ENCODE measurements at places on chromosomes 11 and 22.

DNA sequence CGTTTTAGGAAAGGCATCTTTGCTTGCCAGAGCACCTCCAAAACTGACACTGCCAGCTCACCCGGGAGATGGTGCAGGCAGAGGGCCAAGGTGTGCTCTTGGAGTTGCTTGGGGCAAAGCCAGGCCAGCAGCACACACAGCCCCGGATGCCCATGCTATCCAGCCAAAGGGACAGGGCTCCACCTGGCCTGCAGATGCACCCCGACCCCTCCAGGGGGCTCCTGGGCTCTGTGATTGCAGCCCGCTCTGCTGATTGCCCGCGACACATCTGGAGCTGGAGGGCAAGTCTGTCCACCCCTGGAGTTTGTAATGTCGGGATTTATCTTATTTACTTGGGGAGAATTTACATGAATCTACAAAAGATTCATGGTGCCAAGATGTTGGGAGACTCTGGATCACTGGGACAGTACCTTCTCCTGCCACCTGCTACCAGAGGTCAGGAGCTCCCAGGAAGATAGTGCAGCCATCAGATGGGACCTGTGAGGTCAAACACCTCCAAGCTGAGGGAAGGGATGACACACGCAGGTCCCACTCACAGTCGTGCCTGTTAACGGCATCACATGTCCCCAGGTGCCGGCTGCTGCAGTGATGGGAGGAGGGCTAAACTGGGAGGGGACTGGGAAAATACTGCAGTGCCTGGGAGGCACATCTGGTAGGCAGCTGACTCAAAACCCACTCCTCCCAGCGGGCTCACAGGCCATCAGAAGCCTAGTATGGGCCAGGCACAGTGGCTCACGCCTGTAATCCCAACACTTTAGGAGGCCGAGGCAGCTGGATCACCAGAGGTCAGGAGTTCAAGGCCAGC, 17.2 kb downstream of the CBX7 start:
- no peaks in the 10 kb centered on the region for H3K27me3 ChIP-seq
- peak; percentile 11 for DNase-seq
- H3K27ac ChIP-seq, result no peak overlapping the region
- H3K36me3 ChIP-seq, result no peaks in the 10 kb centered on the region
- H3K4me3 ChIP-seq, result no peak overlapping the region

DNA sequence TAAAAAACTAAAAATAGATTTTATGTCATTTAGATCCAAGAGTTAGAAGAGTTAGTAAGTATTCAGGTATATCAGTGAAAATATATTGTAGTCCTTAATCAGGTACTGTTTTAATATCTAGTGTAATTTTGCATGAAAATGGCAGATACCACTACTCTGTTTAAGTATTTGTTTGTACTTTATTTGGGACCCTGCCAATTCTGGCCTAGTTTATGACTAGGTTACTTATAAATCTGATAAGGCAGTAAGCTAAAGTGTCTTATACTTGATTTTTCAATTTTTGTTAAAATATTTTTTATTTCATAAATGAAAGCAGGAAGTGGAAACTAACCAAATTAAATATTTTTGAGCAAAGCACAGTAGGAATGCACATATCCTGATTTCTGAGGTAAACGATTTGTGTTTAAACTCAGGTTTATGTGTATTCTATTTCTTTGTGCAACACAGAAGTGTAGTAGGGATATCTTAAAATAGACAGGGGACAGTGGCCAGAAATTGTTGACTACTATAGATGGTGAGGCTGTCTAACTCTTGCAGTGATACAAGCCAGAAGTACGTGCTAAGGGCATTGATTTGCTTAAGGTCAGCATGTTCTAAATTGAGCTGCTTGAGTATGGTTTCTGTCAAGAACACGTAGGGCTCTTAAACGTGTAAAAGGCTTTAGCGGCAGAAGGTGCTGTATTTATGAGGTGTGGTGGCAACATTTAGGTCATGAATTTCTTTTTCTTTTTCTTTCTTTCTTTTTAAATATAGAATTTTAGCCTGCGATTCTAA, 34.0 kb downstream of the HIPK3 start:
- H3K27ac ChIP-seq, result no peak overlapping the region
- peaks cover 73% of the 10 kb centered on the region for H3K36me3 ChIP-seq
- H3K4me3 ChIP-seq, result no peak overlapping the region

DNA sequence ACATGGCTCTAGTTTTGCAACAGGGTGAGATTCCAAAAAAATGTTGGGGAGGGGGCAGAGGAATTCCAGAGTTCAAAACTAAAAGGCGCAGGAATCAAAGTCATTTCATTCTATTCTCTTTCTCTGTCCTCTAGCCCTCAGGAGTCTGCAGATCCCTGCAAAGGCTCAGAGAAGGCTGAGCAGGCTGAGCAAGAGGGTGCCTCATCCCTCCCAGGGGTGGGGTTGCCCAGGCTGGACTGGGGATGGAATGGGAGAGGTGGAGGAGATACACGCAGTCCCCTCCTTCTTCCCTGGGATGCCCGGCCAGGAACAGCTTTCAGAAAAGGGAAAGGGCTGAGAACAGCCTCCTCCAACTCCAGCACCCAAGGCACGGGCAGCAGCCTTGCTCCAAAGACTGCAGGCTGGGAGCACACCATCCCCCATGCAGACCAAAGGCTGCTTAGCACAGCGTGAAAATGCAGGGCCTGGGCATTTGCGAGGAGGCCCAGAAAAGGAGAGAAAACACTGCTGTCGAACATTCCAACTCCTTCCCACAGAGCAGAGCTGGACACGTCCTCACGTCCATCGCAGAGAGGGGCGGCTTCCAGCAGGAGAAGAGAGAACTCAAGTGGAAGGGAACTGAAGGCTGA, 51.8 kb downstream of the MN1 start:
- DNase-seq, result no peak
- no peaks in the 10 kb centered on the region for H3K36me3 ChIP-seq
- H3K27me3 ChIP-seq, result no peaks in the 10 kb centered on the region

DNA sequence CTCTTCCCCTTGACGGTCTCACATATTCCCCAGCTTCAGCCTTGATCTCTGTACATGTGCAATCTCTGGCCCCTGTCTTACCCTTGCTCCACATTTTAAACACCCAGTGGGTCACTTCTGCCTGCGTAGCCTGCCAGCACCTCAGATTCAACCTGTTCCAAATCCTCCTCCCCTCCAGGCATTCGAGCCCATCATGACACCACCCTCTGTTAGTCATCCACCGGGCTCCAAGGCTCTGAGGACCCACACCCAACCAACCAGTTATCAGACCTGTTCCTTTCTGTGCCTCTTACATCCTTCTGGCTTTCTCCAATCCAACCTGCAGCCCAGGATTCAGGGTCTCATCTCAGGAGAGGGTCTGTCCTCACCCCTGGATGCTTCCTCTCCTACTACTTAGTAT, 119.8 kb upstream of the TBCEL start:
- H3K36me3 ChIP-seq, result no peaks in the 10 kb centered on the region
- DNase-seq, result no peak
- no peaks in the 10 kb centered on the region for H3K4me1 ChIP-seq
- no peaks in the 10 kb centered on the region for H3K27me3 ChIP-seq
- H3K4me3 ChIP-seq, result no peak overlapping the region

DNA sequence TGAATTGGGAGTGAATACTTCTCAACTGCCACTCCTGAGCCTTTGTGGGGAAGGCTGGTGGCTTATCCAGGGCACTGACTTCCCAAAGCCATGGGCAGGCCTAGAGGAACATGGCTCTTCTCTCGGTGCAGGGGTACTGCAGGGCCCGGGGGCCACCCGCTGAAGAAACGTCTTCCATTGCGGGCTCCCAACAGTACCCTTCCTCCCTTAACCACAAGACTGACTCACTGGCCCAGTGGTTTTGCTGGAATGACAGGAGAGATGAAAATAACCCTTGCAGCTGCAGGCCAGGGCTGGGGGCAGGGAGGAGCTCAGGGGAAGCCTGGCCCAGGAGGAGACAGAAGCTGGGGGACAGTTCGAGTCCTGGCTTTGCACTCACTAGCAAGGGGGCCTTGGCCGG, 13.5 kb downstream of the TXN2 start:
- peaks cover 17% of the 10 kb centered on the region for H3K36me3 ChIP-seq
- no peaks in the 10 kb centered on the region for H3K27me3 ChIP-seq
- peak; percentile 42 for DNase-seq
- H3K27ac ChIP-seq, result no peak overlapping the region

GRCh38 chr11:63023841-63024648, 8.4 kb upstream of the SLC22A8 start:
- no peaks in the 10 kb centered on the region for H3K36me3 ChIP-seq
- peak overlapping the region; percentile 21 for H3K27ac ChIP-seq
- peaks cover 8% of the 10 kb centered on the region for H3K4me1 ChIP-seq
- peak; percentile 86 for DNase-seq
- H3K27me3 ChIP-seq, result no peaks in the 10 kb centered on the region
- no peak overlapping the region for H3K4me3 ChIP-seq

DNA sequence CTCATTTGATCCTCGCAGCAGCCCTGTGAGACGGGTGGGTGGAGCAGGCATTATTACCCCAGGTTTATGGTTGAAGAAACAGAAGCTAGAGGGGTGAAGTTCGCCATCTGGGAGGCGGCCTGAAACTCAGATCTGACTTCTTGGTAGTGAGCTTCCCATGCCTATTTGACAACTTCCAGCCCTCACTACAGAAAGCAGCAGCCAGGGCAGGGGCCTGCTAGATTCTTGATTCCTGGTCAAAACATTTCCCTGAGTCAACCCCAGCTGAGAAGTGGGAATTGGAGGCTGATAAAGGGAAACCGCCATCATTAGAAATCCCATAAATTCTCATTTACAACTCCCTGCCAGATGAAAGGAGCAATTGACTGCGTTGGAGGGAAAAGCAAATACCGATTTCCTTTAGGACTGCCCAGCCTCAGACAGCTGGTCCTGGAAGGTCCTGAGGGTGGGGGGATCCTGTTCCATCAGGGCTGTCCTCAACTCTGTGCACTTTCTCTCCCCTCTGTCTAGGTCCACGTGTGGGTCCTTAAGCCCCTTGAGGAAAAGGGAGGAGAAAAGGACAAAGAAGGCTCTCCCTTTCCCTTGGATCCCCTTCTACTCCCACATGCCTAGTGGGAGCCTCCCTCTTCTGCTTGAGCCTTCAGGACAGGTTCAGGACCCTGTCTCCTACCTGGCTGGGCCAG, 10.2 kb upstream of the NECTIN1 start:
- no peak for DNase-seq
- no peaks in the 10 kb centered on the region for H3K36me3 ChIP-seq
- H3K27me3 ChIP-seq, result peaks cover 38% of the 10 kb centered on the region
- no peak overlapping the region for H3K27ac ChIP-seq
- H3K4me3 ChIP-seq, result no peak overlapping the region
- H3K4me1 ChIP-seq, result no peaks in the 10 kb centered on the region

- no peaks in the 10 kb centered on the region for H3K27me3 ChIP-seq
- DNase-seq, result no peak
- no peak overlapping the region for H3K27ac ChIP-seq
- no peak overlapping the region for H3K4me3 ChIP-seq
- no peaks in the 10 kb centered on the region for H3K36me3 ChIP-seq
Observed at GRCh38 chr11:66359662-66360087, 11.9 kb downstream of the SLC29A2 start.

- no peak for DNase-seq
- no peaks in the 10 kb centered on the region for H3K36me3 ChIP-seq
- no peaks in the 10 kb centered on the region for H3K27me3 ChIP-seq
- peaks cover 17% of the 10 kb centered on the region for H3K4me1 ChIP-seq
- H3K27ac ChIP-seq, result no peak overlapping the region
Observed at GRCh38 chr22:35917651-35918050, 111.0 kb downstream of the RBFOX2 start.

GRCh38 chr11:122977470-122978298, 4.0 kb downstream of the BSX start:
- no peaks in the 10 kb centered on the region for H3K36me3 ChIP-seq
- H3K27ac ChIP-seq, result no peak overlapping the region
- H3K4me1 ChIP-seq, result no peaks in the 10 kb centered on the region
- H3K27me3 ChIP-seq, result peaks cover 99% of the 10 kb centered on the region

GRCh38 chr11:8757047-8757446, 74.5 kb downstream of the RPL27A start:
- DNase-seq, result no peak
- no peaks in the 10 kb centered on the region for H3K27me3 ChIP-seq
- peaks cover 8% of the 10 kb centered on the region for H3K4me1 ChIP-seq
- no peak overlapping the region for H3K27ac ChIP-seq
- H3K4me3 ChIP-seq, result no peak overlapping the region

- DNase-seq, result no peak
- no peaks in the 10 kb centered on the region for H3K36me3 ChIP-seq
- H3K4me3 ChIP-seq, result no peak overlapping the region
- no peaks in the 10 kb centered on the region for H3K4me1 ChIP-seq
- no peak overlapping the region for H3K27ac ChIP-seq
Observed at GRCh38 chr11:16364254-16364653, 7.9 kb upstream of the SOX6 start.

DNA sequence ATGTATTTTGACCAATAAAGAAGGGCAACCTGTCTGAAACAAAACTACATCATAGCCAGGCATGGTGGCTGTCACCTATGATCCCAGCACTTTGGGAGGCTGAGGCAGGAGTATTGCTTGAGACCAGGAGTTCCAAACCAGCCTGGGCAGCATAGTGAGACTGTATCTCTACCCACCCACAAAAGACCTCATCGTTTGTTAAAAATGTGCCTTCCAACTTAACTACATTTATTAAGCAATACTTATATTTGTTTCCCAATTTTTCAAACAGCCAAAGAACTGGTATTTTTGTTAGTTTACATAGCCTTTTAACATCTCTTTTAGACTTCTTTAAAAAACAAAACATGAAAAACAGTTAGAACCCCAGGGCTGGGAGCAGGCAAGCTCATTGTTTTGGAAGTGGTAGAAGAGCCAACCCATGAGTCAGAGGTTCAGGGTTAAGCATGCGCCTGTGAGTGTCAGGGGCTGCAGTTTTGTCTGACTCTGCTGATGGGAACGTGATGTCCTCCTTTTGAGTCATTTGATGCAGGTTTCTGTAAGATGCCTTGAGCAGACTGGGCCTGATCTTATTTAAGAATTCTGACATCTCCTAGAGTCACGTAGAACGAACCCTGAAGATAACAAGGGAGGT, 53.9 kb upstream of the CRTAM start:
- no peak for DNase-seq
- no peaks in the 10 kb centered on the region for H3K27me3 ChIP-seq
- peaks cover 50% of the 10 kb centered on the region for H3K36me3 ChIP-seq
- H3K4me1 ChIP-seq, result peaks cover 11% of the 10 kb centered on the region
- no peak overlapping the region for H3K27ac ChIP-seq

DNA sequence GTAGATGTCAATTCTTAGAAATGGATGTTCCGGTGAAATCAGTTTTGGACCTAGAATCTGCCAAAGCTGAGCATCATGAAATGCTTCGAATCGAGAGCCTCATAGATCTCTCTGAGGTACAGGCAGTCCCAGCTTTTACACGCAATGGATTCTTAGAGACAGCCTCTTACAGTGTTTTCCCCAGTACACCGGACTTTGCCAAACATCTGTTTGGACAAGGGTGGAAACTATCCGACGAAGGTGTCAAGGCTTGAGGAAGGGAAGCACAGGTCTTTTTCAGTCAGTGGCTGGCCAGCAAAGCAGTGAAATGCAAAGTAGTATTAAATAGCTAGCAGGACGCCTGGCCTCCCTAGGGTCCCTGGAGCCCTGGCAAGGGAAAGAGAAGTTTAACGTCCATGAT, 4.9 kb downstream of the GRK3 start:
- no peaks in the 10 kb centered on the region for H3K27me3 ChIP-seq
- peak overlapping the region; percentile 21 for H3K27ac ChIP-seq
- H3K36me3 ChIP-seq, result peaks cover 6% of the 10 kb centered on the region

Data from CD14-positive monocyte (primary cell).